SW480 (cell line): ENCODE measurements at places on chromosomes 1 and 21.

GRCh38 chr1:177471244-177471643, 300.5 kb downstream of the BRINP2 start:
- no peak for DNase-seq

DNA sequence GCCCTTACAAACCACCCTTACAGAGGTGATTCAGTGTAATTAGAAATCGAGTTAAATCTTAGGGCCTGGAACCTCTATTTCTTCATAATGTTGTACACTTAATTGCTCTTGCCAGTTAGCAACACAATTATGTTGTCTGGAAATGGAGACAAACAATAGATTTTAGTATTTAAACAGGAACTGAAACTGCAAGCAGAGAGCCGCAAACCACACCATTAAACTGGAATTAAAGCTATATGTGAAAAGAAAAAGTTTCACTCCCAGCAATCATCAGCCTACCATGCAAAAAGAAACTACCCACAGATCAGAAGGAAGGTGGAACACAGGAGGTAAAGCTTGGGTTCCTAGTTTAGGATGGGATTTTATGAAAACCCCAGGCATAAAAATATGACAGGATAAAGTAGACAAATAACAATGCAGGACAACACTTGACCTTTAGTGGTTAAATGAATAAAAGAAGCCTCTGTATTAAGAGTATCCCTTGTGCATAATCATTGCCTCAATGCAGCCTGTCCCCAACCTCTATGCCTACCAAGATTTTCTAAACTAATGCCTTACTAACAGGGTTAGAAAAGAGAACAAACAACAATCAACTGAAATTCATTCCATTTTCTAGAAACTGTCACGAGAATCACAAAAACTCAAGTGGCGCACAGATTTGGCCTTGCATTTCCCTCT, 304.3 kb upstream of the ESRRG start:
- no peak for DNase-seq

GRCh38 chr1:116997066-116997465, 4.5 kb upstream of the CD101 start:
- DNase-seq = no peak

GRCh38 chr1:100075773-100076172, 57.0 kb downstream of the SASS6 start:
- no peak for DNase-seq

GRCh38 chr1:16235944-16236510, 956 bp downstream of the CPLANE2 start:
- DNase-seq = peak; percentile 86

- peak; percentile 78 for DNase-seq
These were observed 28.1 kb downstream of the AHDC1 start for GRCh38 chr1:27575840-27576331.
